T-helper 2 cell treated with Interferon-gamma antibody and Interleukin-4, amounts not matched to agents 5 μg/mL and 100 μg/mL, for 36 hours (primary cell): ENCODE measurements at places on chromosomes 7 and 10.

DNA sequence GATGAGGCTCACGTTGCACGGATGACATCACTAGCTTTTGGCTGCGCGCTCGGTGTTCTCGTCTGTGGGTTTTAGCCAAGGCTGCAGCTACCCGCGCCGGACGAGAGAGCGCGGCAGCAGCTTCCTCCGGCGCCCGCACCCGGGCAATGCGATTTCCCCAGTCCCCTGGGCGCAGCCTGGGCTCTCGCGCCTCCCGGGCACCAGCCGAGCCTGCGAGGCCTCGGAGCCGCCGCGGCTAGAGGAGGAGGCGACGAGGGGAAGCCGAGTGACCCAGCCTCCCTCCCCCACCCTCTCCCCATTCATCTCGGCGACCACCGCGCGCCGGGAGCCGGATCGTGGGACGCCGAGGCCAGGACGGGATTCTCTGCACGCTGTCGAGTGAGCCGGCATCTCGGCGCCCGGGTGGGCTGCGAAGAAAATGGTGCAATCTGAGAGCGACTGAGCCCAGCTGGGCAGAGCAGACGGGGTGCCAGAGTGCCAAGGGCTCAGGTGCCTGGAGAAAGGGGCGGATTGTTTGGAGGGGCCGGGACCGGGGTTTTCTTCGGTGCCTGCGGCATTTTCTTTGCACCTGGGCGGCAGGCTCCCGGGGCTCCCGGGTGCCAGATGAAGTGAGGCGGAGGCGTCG, 1.2 kb upstream of the TMEM178B start:
- peak; percentile 34 for DNase-seq
- H3K36me3 ChIP-seq: no peaks in the 10 kb centered on the region
- H3K27ac ChIP-seq: no peak overlapping the region
- peak overlapping the region; percentile 80 for H3K4me3 ChIP-seq
- peaks cover 12% of the 10 kb centered on the region for H3K4me1 ChIP-seq
- peaks cover 45% of the 10 kb centered on the region for H3K27me3 ChIP-seq

DNA sequence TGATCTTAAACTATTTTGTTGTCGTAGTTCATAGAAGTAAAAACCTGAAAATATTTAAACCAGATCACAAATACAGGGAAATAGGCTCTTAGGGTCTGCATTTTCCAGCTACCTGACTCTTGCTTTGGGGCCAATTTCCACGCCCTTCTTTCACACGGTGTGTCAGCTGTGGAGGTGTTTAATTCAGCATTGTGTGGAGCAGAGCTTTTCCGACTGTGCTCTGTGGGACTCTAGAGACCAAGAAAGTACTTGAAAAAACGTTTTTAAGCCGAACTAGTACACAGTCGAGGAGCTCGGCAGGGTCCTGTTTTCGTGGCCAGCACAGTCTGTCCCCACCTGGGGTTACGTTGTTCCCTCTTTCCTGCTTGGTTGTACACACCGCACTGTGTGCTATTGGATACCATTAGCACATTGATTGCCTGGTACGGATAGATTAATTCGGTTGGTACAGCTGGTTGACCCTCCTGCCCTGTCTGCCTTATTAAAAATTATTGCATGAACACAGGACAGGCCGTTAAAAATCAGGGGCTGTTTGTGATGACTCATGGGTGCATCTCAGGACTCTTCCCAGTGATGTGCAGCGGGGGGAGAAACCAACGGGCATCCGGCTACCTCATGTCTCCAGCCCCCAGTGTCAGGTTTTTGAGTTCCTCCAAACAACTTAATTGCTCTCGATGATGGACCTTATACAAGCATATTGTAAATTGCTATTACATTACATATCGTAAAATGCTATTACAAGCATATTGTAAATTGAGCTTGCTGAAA, 80.7 kb upstream of the BTBD16 start:
- no peak for DNase-seq
- H3K36me3 ChIP-seq: no peaks in the 10 kb centered on the region
- H3K4me3 ChIP-seq: no peak overlapping the region
- H3K4me1 ChIP-seq: no peaks in the 10 kb centered on the region

DNA sequence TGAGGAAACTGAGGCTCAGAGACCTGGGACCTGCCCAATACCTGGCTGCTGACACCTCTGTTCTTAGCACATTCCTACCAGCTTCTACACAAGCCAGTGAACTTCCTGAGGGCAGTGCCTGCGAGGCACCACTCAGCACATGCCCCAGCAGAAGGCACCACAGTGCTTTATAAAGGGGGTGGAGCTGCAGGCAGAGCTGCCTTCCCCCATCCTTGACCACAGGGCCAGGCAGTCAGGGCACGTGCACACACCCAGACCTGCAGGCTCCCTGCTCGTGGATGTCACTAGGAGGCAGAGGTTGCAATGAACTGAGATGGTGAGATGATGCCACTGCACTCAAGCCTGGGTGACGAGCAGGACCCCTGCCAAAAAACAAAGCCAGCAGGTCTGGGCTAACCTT, 39.2 kb upstream of the TUBB8 start:
- no peak for DNase-seq
- no peak overlapping the region for H3K4me3 ChIP-seq
- no peaks in the 10 kb centered on the region for H3K36me3 ChIP-seq
- H3K27me3 ChIP-seq: peaks cover 2% of the 10 kb centered on the region
- H3K27ac ChIP-seq: no peak overlapping the region
- peaks cover 13% of the 10 kb centered on the region for H3K4me1 ChIP-seq

DNA sequence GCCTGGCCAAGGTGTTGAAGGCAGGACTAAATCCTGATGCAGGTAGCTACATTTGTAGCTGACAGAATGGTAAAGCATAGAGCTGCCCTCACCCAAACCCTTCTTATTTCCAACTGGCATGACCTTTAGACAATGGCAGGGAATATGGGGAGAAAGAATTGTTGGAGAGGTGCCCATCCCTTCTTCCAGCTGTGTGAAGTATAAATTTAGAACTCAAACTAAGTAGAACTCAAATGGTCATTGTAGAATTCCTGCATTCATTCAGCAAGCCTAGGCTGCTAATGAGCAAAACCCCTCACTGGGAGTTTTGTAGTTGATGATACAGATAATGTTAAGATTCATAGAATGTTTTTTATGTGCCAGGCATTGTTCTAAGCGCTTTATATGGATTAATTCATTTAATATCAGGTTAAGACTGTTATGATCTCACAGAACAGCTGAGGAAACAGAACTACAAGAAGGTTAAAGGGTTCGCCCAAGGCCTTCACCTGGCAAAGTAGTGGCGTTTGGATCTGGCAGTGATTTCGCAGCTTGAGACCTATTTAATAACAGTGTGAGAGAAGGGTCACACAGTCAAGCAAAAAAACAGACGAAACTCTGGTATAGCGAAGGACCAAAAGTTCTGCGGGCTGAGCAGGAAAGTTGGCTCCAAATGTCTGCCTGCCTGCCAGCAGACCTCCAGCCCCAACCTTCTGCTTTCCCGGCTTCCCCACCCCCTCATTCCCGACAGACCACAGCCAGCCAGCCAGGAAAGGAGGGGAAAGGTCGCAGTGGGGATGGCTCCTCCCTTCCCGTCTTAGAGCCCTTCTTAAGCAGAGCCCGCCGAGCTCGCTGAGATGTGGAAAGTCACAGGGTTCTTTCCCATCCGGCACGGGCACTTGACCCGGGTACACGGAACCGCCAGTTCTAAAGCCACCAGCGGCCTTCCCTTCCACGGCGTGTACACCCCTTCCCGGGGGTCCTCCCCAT, 1.6 kb upstream of the HILPDA start:
- DNase-seq: no peak
- H3K36me3 ChIP-seq: peaks cover 17% of the 10 kb centered on the region
- H3K4me1 ChIP-seq: peaks cover 48% of the 10 kb centered on the region
- peak overlapping the region; percentile 44 for H3K4me3 ChIP-seq

DNA sequence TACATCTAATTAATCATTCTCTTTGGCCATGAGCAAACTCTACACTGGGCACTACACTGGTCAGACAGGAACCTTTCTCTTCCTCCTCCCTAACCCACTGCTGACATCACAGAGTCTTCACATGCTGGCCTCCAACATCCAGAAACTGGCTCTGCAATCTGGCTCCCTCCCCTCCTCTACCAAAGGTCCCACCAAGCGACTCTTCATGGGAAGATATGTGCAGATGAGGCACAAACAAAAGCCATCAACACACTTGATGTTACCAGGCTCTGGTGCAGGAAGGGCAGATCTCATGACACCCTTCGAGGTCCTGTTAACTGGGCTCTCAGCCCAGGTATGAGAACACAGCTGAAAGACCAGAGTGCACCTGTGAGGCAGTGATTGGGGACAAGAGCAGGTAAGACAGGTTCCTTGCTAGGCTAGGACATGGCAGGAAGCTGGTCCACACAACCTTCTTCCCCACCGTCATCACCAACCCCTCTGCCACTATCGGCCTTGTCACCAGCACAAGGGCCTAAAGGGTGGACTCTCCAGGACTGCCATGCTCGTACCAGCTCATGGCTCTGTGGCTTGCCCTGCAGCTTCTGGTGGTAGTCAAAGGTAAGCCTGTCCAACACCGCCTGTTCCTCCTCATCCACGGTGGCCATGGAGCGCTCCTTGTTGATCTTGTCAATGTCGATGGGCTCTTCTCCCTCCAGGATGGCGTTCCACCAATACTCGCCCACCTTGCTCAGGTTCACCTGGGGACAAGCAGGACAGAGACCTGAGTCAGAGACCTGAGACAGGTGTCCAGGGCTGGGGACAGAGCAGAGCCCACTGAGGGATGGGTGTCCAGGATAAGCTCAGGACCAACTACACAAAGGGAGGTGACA, 66.6 kb upstream of the CAMK2B start:
- H3K36me3 ChIP-seq: peaks cover 32% of the 10 kb centered on the region
- no peaks in the 10 kb centered on the region for H3K27me3 ChIP-seq

GRCh38 chr7:16657656-16658279, 11.8 kb downstream of the BZW2 start:
- no peak overlapping the region for H3K4me3 ChIP-seq
- no peaks in the 10 kb centered on the region for H3K27me3 ChIP-seq
- DNase-seq: no peak

DNA sequence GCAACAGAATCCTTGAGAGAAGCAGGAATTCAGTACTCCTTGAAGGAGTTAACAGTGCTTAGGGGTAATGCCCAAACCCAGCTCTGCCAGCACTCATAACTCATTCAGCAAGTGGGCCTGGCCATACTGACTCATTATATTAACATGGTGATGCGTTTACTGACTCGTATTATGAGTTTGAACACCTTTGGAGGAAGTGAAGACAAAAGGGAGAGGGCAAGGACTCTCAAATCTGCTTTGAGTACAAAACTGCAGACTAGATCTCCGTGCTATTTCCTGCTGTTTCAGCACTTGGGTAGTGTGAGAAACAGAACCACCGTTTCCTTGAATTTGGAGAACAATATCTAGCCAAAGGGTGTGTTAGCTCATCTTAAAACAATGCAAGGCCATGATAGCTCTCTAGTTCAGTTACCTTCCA, 30.8 kb downstream of the SLC16A9 start:
- H3K27me3 ChIP-seq: no peaks in the 10 kb centered on the region
- no peaks in the 10 kb centered on the region for H3K36me3 ChIP-seq
- H3K4me3 ChIP-seq: no peak overlapping the region
- peak; percentile 7 for DNase-seq
- H3K27ac ChIP-seq: no peak overlapping the region

DNA sequence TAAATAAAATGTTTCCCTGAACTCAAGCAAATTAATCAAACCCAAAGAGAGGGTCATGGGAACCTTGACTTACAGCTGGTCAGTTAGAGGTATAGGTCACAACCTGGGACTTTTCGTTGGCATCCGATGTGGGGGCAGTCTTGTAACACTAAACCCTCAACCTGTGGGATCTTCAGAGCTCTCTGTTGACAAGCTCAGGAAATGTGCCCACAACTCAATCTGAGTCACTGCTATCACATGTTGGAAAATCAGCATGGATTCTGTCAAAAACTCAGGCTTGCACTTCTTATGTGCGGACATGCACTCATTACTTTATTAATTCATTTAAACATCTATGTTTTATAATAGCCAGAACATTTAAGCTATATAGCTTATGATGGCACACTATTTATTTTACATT, 424.6 kb upstream of the SORCS1 start:
- H3K36me3 ChIP-seq: no peaks in the 10 kb centered on the region
- H3K27me3 ChIP-seq: no peaks in the 10 kb centered on the region

- no peaks in the 10 kb centered on the region for H3K4me1 ChIP-seq
- no peaks in the 10 kb centered on the region for H3K36me3 ChIP-seq
- H3K27me3 ChIP-seq: no peaks in the 10 kb centered on the region
These were observed 243.2 kb upstream of the TMEM229A start for GRCh38 chr7:124276005-124276622.

GRCh38 chr7:99459087-99459486, 6.9 kb downstream of the ATP5MF start:
- H3K4me3 ChIP-seq: no peak overlapping the region
- H3K27ac ChIP-seq: no peak overlapping the region
- DNase-seq: no peak
- H3K27me3 ChIP-seq: no peaks in the 10 kb centered on the region

DNA sequence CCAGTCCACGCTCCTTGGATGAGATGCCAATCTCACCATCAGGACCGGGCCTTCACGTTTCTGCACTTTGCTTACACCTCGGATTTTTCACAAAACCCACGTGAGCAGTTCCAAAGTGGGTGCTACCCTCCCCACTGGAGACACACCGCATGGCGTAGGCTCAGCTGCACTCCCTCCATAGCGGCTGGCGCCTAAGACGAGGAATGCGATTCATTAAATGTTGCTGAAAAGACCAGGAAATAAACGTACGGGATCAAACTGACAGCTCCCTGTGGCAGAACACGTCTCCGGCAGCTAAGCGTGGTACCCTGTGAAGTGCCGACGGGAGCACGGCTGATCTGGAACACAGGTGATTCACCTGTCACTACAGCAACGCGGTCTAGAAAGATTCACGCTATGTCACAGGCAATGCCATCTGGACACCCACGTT, 209.0 kb downstream of the DIP2C start:
- no peak for DNase-seq
- no peak overlapping the region for H3K27ac ChIP-seq
- peaks cover 13% of the 10 kb centered on the region for H3K36me3 ChIP-seq
- H3K4me3 ChIP-seq: no peak overlapping the region
- H3K4me1 ChIP-seq: peaks cover 4% of the 10 kb centered on the region

GRCh38 chr7:39855325-39855674, 94.8 kb upstream of the CDK13 start:
- no peak overlapping the region for H3K27ac ChIP-seq
- H3K4me3 ChIP-seq: peak overlapping the region; percentile 85
- H3K4me1 ChIP-seq: peaks cover 7% of the 10 kb centered on the region
- no peak for DNase-seq
- no peaks in the 10 kb centered on the region for H3K36me3 ChIP-seq

GRCh38 chr7:34260279-34260678, 354.9 kb downstream of the BMPER start:
- H3K4me3 ChIP-seq: no peak overlapping the region
- H3K27me3 ChIP-seq: no peaks in the 10 kb centered on the region
- H3K36me3 ChIP-seq: no peaks in the 10 kb centered on the region

GRCh38 chr10:35778306-35778705, 136.2 kb upstream of the FZD8 start:
- H3K36me3 ChIP-seq: no peaks in the 10 kb centered on the region
- H3K4me3 ChIP-seq: no peak overlapping the region
- no peak for DNase-seq
- no peaks in the 10 kb centered on the region for H3K27me3 ChIP-seq
- no peaks in the 10 kb centered on the region for H3K4me1 ChIP-seq
